ENCODE measurements at places on chromosomes 3 and 15. TPM values are rescaled to one million over a fixed set of nuclear protein-coding genes. Genes with fewer than 3 reads are reported as not detected.

- DNase-seq = no peak
These were observed 31.3 kb upstream of the RAB6B start for GRCh38 chr3:133926736-133927539.

DNA sequence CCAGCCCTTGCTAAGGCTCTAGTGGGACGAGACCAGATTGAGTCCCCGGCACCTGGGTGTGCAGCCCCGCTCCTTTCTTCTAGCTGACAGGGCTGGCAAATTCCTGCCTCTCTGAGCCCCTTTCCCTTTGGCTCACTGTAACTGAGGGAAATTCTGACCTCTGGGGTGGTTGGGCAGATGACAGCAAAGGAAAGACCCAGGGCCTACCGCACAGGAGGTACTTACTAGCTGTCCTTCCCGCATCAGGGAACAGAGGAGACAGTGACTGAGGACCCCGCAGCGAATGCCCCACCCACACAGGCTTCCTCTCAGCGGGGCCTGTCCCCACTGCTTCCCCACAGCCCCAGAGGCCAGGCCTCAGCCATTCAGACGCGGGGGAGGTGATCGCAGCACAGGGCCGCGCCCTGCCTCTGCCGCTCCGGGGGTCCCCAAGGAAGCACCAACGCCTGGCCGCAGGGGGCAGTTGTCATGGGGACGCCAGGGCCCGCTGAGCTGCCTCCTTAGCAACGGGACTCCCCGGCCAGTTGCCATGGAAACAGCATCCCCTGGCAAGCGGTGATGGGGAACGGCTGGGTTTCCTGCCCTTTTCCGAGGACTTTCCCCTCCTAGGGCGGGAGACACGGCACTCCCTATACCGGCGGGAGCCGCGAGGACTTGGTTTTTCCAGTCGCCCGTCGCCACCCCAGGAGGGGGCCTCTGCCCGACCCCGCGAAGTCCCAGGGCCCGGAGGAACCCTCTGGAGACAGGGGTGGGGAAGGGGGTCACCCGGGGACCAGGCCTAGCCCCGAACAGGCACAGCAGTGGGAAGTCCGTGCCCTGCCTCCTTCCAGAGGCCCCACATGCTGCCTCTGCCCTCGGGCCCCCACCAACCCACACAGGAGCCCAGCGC, 50.1 kb downstream of the HCN4 start:
- no peak for DNase-seq

- no peak for DNase-seq
These were observed 30.2 kb upstream of the AMOTL2 start for GRCh38 chr3:134404366-134404885.

DNA sequence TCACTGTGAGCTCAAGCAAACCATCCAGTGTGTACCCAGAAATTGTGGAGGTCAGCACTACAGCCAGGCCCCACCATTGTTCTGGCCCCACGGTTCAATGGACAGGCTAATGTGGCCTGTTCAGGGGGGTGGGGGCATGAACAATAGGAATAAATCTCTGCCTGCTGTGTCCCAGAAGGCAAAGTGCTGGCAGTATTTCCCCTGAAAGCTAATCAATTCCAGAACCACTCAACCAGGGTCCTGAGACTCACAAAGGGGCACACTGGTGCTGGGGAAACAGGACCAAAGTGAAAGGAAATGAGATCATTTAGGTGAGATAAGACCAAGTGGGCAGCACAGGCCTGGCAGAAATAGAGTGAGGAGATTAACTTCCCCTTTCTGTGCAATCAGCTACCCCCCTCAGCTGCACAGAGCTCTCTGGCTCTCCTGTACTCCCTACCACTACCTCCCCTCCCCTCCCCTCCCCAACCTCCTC, 11.5 kb downstream of the CRYGS start:
- DNase-seq = no peak

DNA sequence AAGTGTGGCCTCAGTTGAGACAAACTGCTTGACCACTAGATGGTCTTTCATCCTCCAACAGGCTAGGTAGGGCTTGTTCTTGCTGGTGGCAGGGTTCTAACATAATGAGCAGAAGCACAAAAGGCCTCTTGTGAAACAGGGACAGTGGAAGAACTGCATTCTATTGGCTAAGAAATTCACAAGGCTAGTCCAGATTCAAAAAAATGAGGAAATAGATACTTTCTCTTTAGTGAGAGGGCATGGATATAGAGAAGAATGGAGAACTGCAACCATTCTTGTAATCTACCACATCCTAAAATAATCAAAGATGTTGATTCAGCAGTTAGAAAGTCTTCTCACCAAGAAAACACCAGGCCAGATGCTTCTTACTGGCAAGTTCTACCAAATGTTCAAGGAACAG, 143.7 kb upstream of the LRIG1 start:
- no peak for DNase-seq

DNA sequence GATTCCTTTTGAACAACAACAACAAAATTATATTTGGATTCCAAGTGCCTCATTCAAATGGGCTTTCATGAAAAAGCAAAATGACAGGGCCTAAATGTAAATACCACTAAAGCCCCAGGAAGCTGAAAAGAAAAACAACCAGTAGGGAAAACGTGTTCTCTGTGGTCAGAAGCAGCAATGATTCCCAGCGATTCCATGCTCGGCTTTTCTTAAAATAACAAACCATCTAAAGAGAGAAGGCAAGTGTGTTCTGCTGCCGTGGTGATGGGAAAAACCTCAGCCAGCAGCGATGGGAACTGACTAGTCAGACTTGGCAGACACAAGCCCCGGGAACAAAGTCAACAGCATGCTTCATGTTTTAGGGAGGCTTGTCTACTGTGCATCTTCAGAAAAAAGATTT, 153.6 kb downstream of the TNIK start:
- no peak for DNase-seq

GRCh38 chr15:39391230-39391629, 189.6 kb upstream of the THBS1 start:
- DNase-seq = no peak

- DNase-seq = no peak
These were observed 36.7 kb downstream of the ZBTB38 start for GRCh38 chr3:141405025-141405424.

DNA sequence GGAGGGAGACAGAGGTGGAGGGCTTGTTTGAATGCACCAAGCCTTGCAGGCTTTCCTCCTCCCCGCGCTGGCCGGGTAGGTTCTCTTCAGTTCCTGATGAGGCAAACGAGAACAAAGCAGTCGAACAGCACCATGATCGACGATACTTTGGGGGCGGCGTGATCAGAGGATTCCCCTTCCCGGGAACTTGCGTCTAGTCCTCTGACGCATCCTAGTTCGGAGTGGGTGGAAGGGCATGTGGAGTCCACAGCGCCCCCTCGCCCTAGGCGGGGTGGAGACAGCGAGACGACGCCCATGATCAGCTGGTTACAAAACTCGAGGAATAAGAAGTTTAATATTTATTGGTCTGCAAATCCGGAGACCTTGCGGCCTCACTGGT, 452 bp upstream of the SV2B start:
- no peak for DNase-seq

DNA sequence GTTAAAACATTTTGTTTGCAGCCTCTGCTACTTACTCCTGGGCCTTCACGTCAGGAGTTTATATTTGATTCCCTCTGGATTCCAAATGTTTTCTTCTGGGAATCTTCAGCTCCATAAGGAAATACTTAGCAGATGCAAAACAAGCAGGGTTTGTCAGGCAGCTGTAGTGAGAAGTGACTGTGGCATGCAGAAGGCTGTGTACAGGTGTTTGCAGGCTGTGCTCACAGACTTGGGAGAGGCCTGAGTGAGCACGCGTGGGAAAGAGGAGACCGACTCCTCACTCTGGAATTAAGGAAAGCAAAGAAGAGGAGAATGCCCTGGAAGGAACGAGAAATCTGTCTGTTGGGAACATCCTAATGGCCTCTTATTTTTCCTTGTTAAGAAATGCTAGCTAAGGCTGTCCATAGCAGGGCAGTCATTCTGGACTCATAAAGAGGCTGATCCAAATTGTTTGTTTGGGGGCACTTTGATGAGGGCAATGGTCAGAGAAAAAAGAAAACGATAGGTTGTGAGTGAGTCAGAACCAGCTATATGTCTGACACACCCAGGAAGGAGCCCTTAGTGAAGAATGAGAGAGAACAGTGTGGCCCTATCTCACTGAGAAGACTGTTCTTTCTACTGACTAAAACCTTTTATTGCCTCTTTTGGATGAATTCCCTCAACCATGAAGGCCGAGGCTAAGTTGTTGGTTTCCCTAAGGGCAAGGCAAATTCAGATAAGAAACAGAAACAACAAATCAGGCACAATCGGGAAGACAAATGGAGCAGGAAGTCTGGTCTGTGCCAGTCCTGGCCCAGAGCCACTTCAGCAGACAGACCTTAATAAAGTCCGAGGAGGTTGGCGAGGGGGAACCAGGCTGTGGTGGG, 82.6 kb downstream of the TGFBR2 start:
- DNase-seq = no peak

The ARGFX gene
- total RNA-seq = not detected

The SPESP1 gene
- total RNA-seq = not detected

The CCDC39 gene
- not detected for total RNA-seq

The SLCO2A1 gene
- total RNA-seq = 25.5 TPM

The ERC2 gene
- 15.6 TPM for total RNA-seq

The FBXL22 gene
- total RNA-seq = 0.63 TPM

The CIB2 gene
- 26.2 TPM for total RNA-seq

All from mesothelial cell of epicardium (in vitro differentiated cells).